ENCODE measurements at places on chromosomes 1 and 21. TPM values are rescaled to one million over a fixed set of nuclear protein-coding genes. Genes with fewer than 3 reads are reported as not detected.

LENEP gene
- total RNA-seq, result 0.85 TPM

DNA sequence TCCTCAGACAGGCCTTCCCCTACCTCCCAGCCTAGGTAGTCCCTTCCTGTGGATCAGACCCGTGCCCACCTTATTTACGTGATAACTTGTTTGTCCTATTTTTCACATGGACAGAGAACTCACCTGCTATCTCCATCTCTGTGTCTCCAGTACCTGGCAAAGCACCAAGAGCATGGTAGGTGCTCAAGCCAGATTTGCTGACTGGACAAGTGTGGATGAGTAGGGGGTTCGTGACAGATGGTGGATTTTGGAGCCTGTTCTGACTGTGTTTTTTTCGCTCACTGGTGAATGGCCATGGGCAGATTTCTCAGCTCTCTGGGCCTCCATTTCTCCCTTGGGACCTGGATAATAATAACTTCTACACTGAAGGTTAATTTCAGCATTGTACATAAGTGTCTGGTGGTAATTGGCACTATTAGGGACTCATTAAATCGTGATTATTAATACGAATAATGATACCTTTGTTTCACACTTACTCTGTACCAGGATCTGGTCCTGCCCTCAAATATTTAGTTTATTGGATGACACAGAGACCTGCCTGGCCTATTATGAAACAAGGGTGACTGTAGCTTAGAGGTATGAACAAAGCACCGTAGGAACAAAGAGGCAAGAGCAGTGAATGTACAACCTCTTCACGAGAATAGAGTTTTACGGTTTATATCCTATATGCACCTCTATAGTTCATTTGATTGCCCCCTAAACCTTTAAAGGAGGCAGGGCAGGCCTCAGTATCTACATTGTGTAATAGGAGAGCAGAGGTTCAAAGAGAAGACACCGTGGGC is 24.5 kb upstream of the SLC26A9 start:
- H3K4me1 ChIP-seq, result no peaks in the 10 kb centered on the region
- H3K27me3 ChIP-seq, result no peaks in the 10 kb centered on the region
- H3K36me3 ChIP-seq, result no peaks in the 10 kb centered on the region

ASTN1 gene
- not detected for total RNA-seq

NR5A2 gene
- not detected for total RNA-seq

- peaks cover 2% of the 10 kb centered on the region for H3K4me1 ChIP-seq
- peaks cover 4% of the 10 kb centered on the region for H3K27me3 ChIP-seq
- no peak overlapping the region for H3K4me3 ChIP-seq
These were observed 45.1 kb upstream of the MACF1 start for GRCh38 chr1:39159224-39160036.

SMYD3 gene
- total RNA-seq, result 17.1 TPM

DNA sequence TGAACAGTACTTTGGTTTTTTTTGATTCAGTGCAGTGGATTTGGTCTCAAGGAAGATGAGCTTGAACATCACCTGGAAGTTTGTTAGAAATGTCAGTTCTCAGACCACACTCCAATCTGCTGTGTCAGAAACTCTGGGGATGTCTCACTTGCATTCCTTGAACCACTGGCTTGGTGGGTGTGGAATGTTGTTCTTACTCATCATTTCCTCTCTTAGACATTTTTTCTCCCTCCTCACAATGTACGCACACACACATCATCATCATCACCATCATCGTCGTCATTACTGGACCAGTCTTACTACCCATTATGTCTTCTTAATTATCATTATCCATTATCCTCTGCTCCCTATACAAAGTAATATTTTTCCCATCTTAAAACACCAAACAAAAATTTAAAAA is 91.9 kb upstream of the KCNK2 start:
- DNase-seq, result no peak
- H3K36me3 ChIP-seq, result no peaks in the 10 kb centered on the region
- no peak overlapping the region for H3K27ac ChIP-seq
- H3K27me3 ChIP-seq, result no peaks in the 10 kb centered on the region
- H3K4me1 ChIP-seq, result no peaks in the 10 kb centered on the region

DNA sequence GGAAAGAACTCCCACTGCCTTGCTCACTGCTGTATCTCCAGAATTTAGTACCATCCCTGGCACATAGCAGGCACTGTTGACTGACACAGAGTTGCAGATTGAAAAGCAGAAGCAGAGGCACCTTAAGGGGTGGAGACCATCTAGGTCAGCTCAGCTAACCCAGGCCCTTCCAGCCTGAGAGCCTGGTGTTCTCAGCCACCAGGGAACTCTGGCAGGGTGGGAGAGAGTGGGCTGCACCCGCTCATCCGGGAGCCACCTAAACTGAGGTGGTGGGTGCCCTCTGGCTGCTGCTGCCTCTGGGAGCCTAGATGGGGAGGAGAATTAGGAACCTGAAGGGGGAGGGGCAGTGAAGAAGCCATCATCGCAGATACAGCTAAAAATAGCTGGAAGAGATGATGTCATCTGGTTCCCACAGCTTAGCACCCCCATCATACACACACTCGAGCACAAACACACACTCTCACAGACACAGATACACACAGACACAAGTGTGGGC is 1.5 kb upstream of the TSPAN1 start:
- no peaks in the 10 kb centered on the region for H3K4me1 ChIP-seq
- H3K27me3 ChIP-seq, result peaks cover 12% of the 10 kb centered on the region
- no peak overlapping the region for H3K27ac ChIP-seq
- H3K36me3 ChIP-seq, result no peaks in the 10 kb centered on the region

IFI6 gene
- total RNA-seq, result 231 TPM

Data from activated CD4-positive, alpha-beta T cell treated with anti-CD3 and anti-CD28 coated beads, Interleukin-2, amount 10 ng/mL, durations not matched to agents 7 days and 5 days (primary cell).